ENCODE measurements at places on chromosomes 4 and X.

- no peak for DNase-seq
Measured at GRCh38 chrX:2572740-2573139, 72.0 kb upstream of the DHRSX start.

DNA sequence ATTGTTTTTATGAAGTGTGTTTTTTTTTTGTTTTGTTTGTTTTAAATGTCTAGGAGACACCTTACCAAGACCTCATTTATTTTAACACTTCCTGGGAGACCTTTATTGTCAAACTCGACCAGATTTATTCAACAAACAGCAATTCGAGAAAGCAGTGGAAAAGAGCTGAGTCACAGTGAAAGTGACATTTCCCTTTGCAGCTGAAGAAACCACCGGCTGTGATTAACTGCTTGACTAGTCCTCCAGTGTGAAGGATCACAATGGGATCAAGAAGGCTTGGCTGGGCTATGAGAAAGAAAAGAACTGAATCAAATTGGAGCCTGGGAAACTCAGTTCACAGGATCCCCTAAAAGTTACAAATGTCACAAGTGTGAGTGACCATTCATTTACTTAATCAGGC, 11.9 kb upstream of the ADH7 start:
- DNase-seq: no peak

GRCh38 chr4:93184053-93184452, 644.5 kb upstream of the ATOH1 start:
- no peak for DNase-seq

- DNase-seq: no peak
Measured at GRCh38 chr4:179624768-179625181, 2182.5 kb upstream of the AGA start.

GRCh38 chr4:53645108-53645507, 53.8 kb upstream of the LNX1 start:
- DNase-seq: no peak

- no peak for DNase-seq
Measured at GRCh38 chrX:45196701-45197100, 4.0 kb downstream of the DIPK2B start.

DNA sequence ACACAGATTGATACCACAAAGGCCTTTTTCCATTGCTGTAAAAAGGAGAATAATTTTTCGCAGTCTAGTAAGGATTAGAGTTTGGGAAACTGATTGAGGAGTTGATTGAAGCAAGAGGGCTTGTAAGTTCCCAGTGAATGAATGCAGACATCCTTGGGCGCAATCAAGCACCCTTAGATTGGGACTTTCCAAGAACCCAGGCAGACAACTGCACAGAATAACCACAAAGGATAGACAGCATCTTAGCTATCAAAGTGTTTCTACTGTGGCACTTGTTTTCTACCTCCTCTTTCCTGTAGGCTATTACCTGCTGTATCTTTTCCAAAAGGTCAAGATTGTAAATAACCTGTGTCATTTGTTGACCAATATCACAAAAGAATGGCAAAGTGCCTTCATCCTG, 2.6 kb downstream of the COX18 start:
- DNase-seq: peak; percentile 64

DNA sequence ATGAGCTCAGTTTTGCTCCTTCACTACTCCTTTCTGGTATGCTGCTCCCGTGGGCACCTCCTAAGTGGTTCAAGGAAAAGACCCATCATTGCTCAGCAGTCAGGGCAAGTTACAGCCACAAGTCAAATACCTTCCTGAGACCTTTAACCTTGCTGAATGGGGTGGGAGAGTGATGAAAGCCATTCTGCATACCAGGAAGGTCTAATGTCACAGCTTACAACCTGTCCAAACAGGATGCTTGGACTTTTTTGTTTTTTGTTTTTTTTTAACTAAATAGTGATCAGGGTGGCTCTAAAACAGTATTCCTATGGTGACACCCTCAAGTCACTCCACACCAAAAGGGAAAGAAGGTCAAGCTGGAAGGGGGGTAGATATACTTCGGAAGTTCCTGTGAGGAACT, 93.1 kb downstream of the GPC3 start:
- DNase-seq: no peak

DNA sequence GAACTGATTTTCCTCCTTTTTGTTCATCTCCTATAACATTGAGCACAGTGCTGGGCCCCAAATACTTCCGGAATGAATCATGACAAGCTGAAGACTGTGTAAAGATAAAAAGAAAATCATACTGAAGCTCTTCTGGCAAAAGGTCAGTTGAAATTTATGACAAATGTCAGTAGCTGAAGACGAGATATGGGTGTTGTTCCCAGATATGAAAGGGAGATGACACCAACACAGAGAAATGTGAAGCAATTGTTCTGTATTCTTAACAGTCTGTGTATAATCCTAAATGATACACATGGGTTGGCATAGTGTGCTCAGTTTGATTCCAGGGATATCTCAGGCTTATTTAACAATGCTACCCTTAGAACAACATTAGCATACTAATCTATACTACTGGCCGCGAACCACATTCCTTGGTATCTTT, 170.5 kb upstream of the PITX2 start:
- no peak for DNase-seq

GRCh38 chrX:48471504-48471903, 1.4 kb upstream of the SLC38A5 start:
- no peak for DNase-seq

- DNase-seq: no peak
Measured at GRCh38 chr4:123352966-123353365, 43.6 kb upstream of the SPRY1 start.

Data from CD4-positive, alpha-beta T cell treated with Interleukin-12 subunit alpha and Interleukin-12 subunit beta, for 1 hour (primary cell).